Fibroblast of pulmonary artery (primary cell): ENCODE measurements at places on chromosomes 5 and 9.

DNA sequence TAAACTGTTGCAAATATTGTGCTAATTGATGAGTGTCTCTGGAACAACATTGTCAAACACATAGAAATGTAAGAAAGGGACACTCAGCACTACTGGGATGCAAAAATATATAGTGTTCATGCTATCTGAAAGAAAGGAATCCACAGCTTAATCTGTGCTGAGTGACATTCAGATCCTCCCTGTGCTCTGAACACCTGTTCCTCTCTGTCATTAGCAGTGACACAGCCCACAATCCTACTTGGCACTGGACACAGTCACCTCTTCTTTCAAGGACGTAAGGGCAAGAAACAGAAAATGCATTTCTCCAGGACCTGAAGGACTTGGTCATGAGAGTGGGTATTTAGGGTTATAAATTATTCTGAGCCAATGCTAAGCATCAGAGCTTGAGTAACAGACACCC is 121.4 kb upstream of the SV2C start:
- DNase-seq = no peak

DNA sequence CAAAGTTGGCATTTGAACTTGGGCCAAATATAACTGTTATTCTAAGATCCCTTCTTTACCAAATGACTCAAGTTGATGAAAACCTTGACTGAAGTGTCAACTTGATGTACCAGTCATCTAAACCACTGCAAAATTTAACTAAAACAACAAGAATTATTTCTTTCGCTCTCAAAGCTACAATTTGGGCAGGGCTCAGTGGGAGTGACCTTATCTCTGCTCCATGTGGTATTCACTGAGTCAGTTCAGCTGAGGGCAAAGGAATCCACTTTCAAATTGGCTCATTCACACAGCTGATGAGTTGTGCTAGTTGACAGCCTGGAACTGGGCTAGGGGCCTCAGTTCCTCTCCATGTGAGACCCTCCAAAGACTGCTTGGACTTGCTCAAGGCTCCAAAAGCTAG is 166.3 kb downstream of the RORB start:
- DNase-seq = no peak

GRCh38 chr5:112159435-112159834 is 259.6 kb downstream of the EPB41L4A start:
- DNase-seq = peak; percentile 68

- no peak for DNase-seq
These were observed 108.7 kb downstream of the LIFR start for GRCh38 chr5:38447786-38448185.

DNA sequence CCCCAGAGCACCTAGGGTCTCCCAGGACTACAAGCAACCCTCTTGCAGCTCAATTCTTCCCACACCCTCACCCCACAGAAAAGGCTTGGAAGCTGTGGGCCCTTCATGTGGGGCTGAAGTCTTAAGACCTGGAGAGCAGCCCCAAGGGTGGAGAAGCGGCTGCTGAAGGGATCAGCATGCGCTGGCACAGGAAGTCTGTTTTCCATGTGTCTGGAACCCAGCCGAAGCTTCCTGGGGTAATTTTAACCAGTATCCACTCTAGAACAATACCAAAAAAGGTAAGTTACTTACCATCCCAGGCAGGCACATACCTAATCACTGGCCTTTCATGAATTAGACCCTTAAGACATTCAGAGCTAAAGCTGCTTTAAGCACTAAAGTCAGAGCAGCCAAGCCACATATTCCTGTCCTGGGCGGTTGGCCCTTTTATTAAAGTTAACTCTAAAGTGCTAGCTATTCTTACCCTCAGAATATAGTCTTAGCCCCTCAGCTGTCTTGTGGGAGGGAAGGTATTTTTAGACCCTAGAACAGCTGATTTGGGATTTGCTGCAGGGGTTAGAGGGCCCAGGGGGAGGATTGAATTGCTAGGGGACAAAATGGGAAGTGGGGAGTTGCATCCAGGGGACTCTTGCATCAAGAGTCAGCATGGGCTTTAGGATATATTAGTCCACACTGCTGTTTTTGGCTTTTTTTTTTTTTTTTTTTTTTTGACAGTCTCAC is 6.9 kb downstream of the IL17B start:
- no peak for DNase-seq

DNA sequence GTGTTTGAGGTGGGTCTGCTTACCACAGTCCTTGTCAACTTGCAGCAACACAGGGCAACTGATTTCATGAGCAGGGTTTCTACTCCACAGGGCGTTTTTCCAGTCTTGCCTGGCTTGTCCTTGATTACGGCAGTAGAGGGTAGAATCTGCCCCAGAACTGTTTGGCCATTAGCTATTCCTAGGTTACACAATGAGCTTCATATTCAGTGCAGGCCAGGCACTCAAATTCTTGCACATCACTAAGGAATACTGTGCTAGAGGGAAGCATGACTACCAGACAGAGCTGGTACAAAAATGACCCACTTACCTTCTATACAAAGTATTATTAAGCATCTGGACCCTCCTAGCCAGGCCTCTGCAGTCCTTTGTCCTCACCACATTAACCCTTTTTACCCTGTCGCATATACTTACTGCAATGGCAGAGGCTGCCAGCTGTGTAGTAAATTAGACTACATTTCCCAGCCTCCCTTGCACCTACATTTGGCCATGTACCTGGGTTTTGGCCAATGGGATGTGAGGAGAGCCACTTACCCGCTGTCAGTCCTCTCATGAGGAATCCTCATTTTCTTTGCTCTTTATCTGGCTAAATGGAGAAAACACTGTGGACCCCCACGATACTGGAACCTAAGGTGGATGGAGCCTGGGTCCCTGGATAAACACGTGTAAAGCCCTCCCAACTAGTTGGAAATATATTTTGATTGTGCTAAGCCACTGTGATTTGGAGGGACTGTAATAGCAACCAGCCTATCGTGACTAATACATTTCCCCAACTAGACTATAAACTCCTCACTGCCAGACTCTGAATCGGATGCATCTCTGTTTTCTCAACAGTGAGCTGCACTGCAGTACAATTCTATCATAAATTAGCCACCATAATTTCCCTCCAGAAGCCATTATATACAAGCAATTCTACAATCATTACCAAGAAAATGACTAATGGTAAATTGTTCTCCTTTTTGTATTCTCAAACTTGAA is 218.7 kb downstream of the GLIS3 start:
- DNase-seq = no peak

DNA sequence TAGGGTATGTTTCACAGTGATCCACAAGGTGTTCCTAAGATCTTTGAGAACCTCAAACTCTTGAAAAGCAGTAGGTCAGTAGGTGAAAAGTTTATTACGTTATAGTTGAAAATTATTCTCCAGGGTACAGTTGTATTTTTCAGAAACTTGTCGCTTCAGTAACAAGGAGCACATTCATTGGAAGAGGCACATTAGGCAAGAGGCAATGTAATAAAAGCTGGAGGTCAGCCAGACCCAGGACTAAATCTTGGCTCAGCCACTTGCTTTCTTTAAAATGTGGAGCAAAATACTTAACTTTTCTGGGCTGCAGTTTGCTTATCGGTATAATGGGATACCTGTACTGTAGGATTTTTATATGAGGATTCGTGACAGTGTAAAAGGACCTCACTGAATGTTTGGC is 45.6 kb downstream of the TLE4 start:
- DNase-seq = peak; percentile 80

DNA sequence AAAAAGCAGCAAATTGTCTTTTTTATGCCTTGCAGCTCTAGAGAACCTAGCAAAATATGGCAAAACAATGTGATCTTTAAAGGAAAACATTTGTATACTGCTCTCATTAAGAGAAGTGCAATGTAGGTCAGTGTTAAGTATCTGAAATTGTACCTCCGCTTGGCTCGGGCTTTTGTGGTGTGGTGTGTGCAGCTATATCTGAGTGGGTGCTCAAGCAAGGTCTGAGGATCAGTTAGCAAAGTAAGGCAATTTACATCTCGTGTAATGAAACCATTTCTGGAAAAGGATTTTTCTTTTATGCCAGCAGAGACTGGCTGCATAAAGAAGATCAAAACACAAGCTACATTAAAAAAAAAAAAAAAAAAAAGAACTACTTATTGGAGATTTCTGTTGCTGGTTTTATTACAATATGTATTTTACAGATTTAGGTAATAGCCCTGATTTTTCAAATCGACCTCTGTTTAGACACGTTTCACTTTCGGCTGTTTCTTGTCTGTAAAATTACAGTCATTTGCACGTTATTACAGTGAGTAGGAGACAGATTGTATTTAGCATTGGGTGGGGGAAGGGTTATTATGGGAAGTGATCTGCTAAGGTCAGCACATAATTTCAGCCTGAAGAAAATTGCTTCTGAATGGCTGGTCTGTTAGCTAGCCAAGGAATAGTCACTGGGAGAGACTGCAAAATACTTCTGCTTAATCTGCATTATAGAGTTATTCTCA is 7.9 kb upstream of the ZNF608 start:
- no peak for DNase-seq

DNA sequence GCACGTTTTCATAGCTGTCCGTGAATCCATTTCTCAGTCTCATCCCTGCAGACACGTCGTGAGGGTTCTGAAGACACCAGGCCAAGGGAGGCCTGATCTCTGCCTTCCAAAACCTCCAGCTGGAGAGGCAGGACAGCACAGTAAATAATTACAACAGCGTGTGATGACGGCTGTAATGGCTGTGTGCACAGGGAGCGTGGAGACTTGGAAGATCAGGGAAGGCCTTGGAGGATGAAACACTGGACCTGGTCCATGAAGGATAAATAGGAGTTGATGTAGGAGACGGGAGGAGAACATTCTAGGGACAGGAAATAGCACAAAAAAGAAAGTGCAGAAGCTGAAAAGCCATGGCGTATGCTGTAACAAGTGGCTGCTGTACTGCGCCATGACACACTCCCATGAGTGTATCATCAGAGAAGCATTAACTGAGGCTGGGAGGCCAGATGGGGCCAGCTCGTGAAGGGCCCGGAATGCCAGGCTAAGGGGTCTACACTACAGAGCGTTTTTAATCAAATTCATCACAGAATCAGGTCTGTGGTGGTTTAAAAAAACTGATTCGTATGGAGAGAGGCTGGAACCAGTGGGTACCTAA is 97.2 kb downstream of the CRB2 start:
- no peak for DNase-seq

- DNase-seq = no peak
These were observed 22.4 kb downstream of the ARPC5L start for GRCh38 chr9:124884376-124884775.

- DNase-seq = peak; percentile 56
These were observed 95.7 kb downstream of the KCNT1 start for GRCh38 chr9:135797507-135798262.

GRCh38 chr5:164561933-164562872 is 1056.8 kb downstream of the MAT2B start:
- no peak for DNase-seq

- no peak for DNase-seq
These were observed 72.8 kb upstream of the PITX1 start for GRCh38 chr5:135106610-135107471.

DNA sequence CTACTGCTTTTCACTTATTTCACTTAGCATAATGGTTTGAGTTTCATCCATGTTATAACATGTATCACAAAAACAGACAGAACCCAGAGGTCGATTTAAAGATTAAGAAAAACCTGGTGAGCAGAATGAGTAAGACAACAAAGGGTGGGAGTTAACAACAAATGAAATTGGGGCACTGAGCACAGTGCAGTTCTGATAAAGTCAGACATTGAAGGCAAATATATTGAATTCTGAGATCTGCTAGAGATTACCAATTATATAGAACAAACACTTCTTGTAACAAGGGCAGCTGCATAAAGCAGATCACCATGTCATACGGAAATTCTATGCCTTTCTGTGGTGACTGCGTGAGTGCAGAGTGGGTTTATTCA is 517.3 kb upstream of the RORB start:
- DNase-seq = no peak

DNA sequence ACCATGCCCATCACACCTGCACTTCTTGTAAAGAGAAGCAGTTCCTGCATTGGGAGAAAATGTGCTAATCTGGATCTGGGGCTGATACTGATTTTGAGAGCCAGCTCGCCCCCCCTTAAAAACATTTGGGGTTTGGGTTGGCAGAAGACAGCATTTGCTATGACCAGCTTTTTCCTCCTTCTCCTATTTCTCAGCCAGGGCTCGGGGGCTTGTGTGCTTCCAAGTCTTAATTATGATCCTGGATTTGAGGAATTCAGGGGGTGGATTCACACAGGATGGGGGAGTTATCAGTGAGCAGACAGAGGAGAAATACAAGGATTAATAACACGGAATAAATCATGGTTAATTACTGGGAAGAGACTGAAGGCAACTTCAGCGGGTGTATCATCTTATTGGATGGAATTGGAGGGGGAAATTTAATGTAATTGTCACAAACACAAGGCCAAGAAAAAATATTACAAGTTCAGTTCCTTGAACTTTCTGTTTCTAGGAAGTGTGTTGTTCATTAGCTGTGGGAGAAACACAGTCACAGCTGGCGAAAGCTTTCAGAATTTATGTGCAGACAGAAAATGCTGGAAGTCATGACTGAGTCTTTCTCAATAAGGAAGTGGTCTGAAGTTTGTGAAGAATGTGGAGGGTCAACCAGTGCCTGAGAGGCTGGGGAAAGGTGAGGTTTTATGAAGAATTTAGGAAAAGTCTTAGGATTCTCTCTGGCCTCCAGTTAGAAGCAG is 15.3 kb downstream of the C9orf152 start:
- DNase-seq = peak; percentile 83

DNA sequence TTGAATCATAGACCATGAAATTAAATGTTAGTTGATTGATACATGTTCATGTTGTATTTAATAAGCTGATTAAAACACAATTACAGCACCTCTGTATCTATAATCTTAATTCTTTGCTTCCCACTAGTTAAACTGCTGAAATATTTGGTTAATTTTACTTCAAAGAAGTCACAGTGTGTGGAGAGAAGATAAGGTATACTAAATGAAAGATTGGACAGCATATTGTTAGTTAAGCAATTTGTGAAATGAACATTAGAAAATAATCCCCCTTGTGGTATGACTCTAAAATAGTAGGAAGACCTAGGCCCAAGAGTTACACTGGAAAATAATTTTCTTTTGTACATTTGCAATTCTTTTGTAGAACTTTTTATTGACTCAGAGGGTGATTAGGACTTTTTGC is 30.3 kb downstream of the MAN2A1 start:
- DNase-seq = no peak

GRCh38 chr9:124975131-124975530 is 34.2 kb upstream of the GOLGA1 start:
- peak; percentile 26 for DNase-seq

DNA sequence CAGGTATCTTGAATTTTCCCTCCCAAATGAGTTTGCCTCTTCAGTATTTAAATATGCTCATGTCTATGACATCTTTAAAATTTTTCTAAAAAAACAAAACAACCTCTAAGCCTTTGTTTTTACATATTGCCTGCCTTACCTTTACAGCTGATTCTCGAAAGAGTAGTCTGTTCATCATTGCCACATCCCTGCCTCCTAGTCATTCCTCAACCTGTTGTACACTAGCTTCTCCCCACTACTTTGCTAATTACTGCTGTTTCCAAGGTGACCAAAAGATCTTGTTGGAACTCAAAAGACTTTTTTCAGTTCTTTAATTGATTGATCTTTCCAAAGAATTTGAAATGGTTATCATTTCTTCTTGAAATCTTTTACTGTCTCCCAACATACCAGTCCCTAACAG is 1.9 kb upstream of the NADK2 start:
- no peak for DNase-seq

- DNase-seq = no peak
These were observed 30.9 kb downstream of the GDNF start for GRCh38 chr5:37808945-37809344.

- DNase-seq = no peak
These were observed 4.3 kb downstream of the SPINK4 start for GRCh38 chr9:33244137-33244784.

- DNase-seq = peak; percentile 42
These were observed 302.3 kb downstream of the ARL15 start for GRCh38 chr5:54007827-54008777.
